ENCODE measurements at places on chromosomes 2 and 18. TPM values are rescaled to one million over a fixed set of nuclear protein-coding genes. Genes with fewer than 3 reads are reported as not detected.

Gene FSIP2
- 17.2 TPM for total RNA-seq

Gene MARCHF4
- 0.73 TPM for total RNA-seq

Gene SCN1A
- total RNA-seq: not detected

Gene DSG2
- 330 TPM for total RNA-seq

Gene WNT10A
- total RNA-seq: 1.9 TPM

Gene LINC00305
- not detected for total RNA-seq

Gene MAP2
- 2.1 TPM for total RNA-seq

Gene TMEM18
- 19.8 TPM for total RNA-seq

Gene PLGLB2
- total RNA-seq: 1.5 TPM

Gene TUBA3E
- total RNA-seq: not detected

Gene RGPD8
- total RNA-seq: 11.4 TPM
